ENCODE measurements at places on chromosomes 3 and 15. TPM values are rescaled to one million over a fixed set of nuclear protein-coding genes. Genes with fewer than 3 reads are reported as not detected.

Gene CHST13
- not detected for total RNA-seq

Gene SI
- total RNA-seq, result not detected

Gene TMC3
- 1.6 TPM for total RNA-seq

Gene ROPN1
- total RNA-seq, result not detected

Gene CAV3
- not detected for total RNA-seq

Gene CFAP100
- not detected for total RNA-seq

Gene ATP1B3
- total RNA-seq, result 88.8 TPM

Gene ZDHHC23
- total RNA-seq, result 7.2 TPM

Gene ITIH1
- 0.33 TPM for total RNA-seq

DNA sequence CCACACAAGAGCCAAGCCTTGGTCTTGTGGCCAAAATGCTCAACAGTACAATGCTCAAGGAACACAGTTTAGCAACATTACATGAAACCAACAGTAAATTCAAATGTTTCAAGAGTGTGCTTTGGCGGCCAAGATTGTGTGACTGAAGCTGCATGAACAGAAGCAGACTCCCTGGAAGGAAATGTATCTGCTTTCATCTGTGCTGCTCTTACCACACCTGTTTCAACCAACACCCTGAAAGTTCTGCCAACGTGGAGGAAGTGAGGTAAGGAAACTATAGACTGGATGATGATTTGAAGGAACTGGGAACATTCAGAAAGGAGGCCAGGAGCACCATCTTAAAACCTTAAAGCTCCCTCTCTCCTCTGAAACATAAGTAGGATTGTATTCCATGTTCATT, 55.7 kb downstream of the MB21D2 start:
- no peak for DNase-seq
- no peaks in the 10 kb centered on the region for H3K27me3 ChIP-seq
- H3K27ac ChIP-seq, result no peak overlapping the region
- H3K4me3 ChIP-seq, result no peak overlapping the region
- H3K4me1 ChIP-seq, result no peaks in the 10 kb centered on the region

- H3K27me3 ChIP-seq, result no peaks in the 10 kb centered on the region
- no peaks in the 10 kb centered on the region for H3K36me3 ChIP-seq
- H3K4me1 ChIP-seq, result no peaks in the 10 kb centered on the region
These were observed 155.1 kb downstream of the IGF1R start for GRCh38 chr15:98803228-98804056.

DNA sequence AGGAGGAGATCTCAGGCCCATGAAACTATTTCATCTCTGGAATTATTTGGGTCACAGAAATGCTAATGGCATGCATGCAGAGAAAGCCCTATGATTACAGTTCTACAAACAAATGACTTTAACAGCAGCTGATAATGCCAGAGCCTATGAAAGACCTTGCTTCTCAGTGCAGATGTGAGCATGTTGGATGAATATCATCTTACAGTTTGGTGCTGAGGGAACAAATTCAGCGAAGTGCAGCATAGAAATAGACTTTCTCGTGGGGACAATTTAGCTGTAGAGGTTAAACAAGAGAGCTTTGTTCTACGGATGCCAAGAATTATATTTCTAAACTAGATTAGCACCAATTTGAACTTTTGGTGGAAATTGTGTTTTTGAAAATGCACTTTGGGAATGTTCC, 27.7 kb downstream of the PTX3 start:
- H3K27me3 ChIP-seq, result no peaks in the 10 kb centered on the region
- no peak overlapping the region for H3K27ac ChIP-seq
- no peaks in the 10 kb centered on the region for H3K4me1 ChIP-seq
- DNase-seq, result no peak
- no peaks in the 10 kb centered on the region for H3K36me3 ChIP-seq
- no peak overlapping the region for H3K4me3 ChIP-seq

GRCh38 chr3:45724911-45725310, 35.7 kb downstream of the SACM1L start:
- no peaks in the 10 kb centered on the region for H3K4me1 ChIP-seq
- no peak overlapping the region for H3K27ac ChIP-seq
- peaks cover 5% of the 10 kb centered on the region for H3K36me3 ChIP-seq

DNA sequence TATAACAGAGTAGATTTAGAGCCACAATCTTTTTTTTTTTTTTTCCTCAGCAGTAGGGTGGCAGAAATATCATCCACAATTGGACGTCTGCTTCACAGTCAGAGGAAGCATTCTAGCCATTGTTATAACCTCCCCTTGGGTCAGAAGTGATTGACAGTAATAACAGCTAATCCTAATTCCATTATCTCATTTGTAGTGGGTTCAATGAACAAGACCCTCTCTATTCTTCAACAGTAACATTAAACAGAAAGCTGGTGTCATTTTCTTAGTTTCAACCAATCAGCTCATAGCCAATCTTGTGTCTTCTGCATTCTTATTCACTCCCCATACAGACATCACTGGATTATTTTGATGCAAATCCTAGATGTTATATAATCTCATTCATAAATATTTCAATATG, 44.6 kb downstream of the QTRT2 start:
- H3K4me3 ChIP-seq, result no peak overlapping the region
- no peak for DNase-seq
- no peaks in the 10 kb centered on the region for H3K36me3 ChIP-seq
- H3K27me3 ChIP-seq, result no peaks in the 10 kb centered on the region
- no peak overlapping the region for H3K27ac ChIP-seq

- no peaks in the 10 kb centered on the region for H3K4me1 ChIP-seq
- no peak for DNase-seq
- H3K36me3 ChIP-seq, result no peaks in the 10 kb centered on the region
- H3K4me3 ChIP-seq, result no peak overlapping the region
- H3K27ac ChIP-seq, result no peak overlapping the region
These were observed 324.5 kb upstream of the GBE1 start for GRCh38 chr3:82085851-82086475.

DNA sequence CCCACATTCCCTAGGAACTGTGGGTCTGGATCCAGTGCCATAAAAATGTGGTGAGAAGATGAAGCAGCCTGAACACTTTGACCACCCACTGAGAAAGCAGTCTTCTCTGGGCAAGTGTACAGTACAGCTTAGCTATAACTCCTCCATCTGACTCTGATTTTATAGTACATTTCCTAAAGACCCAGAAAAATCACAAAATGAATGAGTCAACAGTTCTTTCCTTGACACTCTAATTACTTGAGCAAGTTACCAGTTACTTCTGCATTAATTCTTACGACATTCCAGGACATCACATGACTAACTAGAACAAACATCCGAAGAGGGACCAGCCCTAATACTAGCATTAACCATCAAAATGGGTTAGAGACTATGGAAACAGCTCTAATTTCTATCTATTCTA, 148.1 kb upstream of the PEX5L start:
- H3K4me1 ChIP-seq, result no peaks in the 10 kb centered on the region
- no peaks in the 10 kb centered on the region for H3K27me3 ChIP-seq
- no peak for DNase-seq
- H3K4me3 ChIP-seq, result no peak overlapping the region
- H3K36me3 ChIP-seq, result no peaks in the 10 kb centered on the region

GRCh38 chr3:48440590-48440958, 517 bp downstream of the TMA7 start:
- no peaks in the 10 kb centered on the region for H3K27me3 ChIP-seq
- peaks cover 4% of the 10 kb centered on the region for H3K4me1 ChIP-seq
- H3K36me3 ChIP-seq, result no peaks in the 10 kb centered on the region
- H3K4me3 ChIP-seq, result peak overlapping the region; percentile 75
- DNase-seq, result no peak
- peak overlapping the region; percentile 94 for H3K27ac ChIP-seq

GRCh38 chr3:78351334-78351733, 1311.4 kb downstream of the ROBO2 start:
- no peak overlapping the region for H3K4me3 ChIP-seq
- H3K27ac ChIP-seq, result no peak overlapping the region
- no peaks in the 10 kb centered on the region for H3K27me3 ChIP-seq
- DNase-seq, result no peak
- no peaks in the 10 kb centered on the region for H3K36me3 ChIP-seq
- H3K4me1 ChIP-seq, result no peaks in the 10 kb centered on the region

DNA sequence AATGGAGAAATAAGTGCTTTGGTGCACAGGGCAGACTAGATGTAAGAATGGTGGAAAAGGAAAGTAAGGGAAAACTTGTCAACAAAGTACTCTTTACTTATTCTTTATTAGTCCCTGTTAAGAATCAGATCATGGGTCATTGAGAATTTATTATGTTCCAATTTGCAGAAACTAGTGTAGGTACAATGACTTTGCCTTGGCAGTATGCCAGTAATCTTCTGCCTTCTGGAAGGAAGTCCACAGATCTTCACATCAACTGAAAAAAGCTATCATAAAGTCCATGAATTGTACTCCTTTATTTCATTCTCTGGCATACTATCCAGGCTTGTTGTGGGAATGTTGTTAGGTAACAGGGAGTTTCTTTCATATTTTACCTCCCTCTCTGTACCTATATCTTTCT, 88.2 kb upstream of the FLNB start:
- H3K36me3 ChIP-seq, result no peaks in the 10 kb centered on the region
- H3K4me3 ChIP-seq, result no peak overlapping the region

GRCh38 chr15:75900577-75900976, 3.1 kb upstream of the FBXO22 start:
- H3K4me3 ChIP-seq, result no peak overlapping the region
- DNase-seq, result no peak
- no peak overlapping the region for H3K27ac ChIP-seq
- no peaks in the 10 kb centered on the region for H3K4me1 ChIP-seq

- no peaks in the 10 kb centered on the region for H3K36me3 ChIP-seq
- DNase-seq, result no peak
- H3K4me3 ChIP-seq, result no peak overlapping the region
- H3K27me3 ChIP-seq, result no peaks in the 10 kb centered on the region
- no peak overlapping the region for H3K27ac ChIP-seq
- no peaks in the 10 kb centered on the region for H3K4me1 ChIP-seq
These were observed 95.4 kb downstream of the FRMD5 start for GRCh38 chr15:44099671-44100070.

DNA sequence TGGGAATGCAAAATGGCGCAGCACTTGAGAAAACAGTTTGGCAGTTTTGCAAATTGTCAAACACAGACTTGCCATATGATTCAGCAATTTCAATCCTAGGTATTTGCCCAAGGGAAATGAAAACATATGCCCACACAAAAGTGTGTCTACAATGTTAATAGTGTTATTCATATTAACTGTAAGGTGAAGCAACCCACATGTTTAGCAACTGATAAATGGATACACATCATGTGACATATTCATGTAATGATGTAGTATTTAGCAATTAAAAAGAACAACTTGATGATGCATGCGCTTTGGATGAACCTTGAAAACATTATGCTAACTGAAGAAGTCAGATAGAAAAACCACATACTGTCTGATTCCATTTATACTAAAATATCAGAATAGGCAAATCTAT, 539.0 kb upstream of the PPP2R3A start:
- no peaks in the 10 kb centered on the region for H3K27me3 ChIP-seq
- H3K27ac ChIP-seq, result no peak overlapping the region
- DNase-seq, result no peak
- H3K4me3 ChIP-seq, result no peak overlapping the region
- no peaks in the 10 kb centered on the region for H3K4me1 ChIP-seq

GRCh38 chr15:78322243-78322642, 17.9 kb upstream of the CRABP1 start:
- no peaks in the 10 kb centered on the region for H3K36me3 ChIP-seq
- H3K27me3 ChIP-seq, result no peaks in the 10 kb centered on the region
- H3K4me1 ChIP-seq, result no peaks in the 10 kb centered on the region
- no peak for DNase-seq

DNA sequence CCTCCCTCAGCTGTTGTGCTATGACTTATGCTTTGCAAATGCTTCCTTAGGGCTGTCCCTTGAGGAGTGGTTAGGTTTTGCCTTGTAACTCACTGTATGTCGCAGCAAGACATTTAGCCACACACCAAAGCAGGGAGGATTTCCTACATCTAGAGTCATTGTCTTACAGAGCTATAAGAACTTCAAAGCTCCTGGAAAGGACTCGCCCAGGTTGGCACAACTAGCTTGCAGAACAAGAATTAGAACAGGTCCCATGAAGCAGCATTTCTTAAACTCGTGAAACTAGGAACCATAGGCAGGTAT, 19.4 kb upstream of the ACAP2 start:
- H3K4me3 ChIP-seq, result no peak overlapping the region
- H3K27ac ChIP-seq, result no peak overlapping the region
- DNase-seq, result no peak
- H3K27me3 ChIP-seq, result no peaks in the 10 kb centered on the region
- no peaks in the 10 kb centered on the region for H3K4me1 ChIP-seq

DNA sequence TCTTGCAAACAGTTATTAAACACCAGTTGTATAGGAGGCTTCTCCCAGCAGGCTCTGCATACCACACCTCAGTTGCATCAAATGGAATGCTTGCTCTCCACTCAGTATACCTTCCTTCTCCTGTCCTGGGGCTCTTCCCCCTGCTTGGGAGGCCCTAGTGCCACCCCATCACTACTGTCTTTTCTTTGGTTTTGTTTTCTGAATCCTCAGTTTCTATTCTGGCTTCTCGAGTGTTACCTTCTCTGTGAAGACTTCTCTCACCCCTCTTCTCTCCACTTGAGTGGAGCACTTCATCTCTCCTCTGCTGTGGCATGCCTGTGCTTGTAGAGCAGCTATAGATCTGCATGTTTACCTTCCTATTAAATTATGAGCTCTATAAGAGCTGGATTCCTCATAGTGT, 75.7 kb upstream of the TPRG1 start:
- no peaks in the 10 kb centered on the region for H3K27me3 ChIP-seq
- DNase-seq, result no peak
- H3K27ac ChIP-seq, result no peak overlapping the region
- no peaks in the 10 kb centered on the region for H3K36me3 ChIP-seq

- DNase-seq, result no peak
- no peaks in the 10 kb centered on the region for H3K36me3 ChIP-seq
- no peak overlapping the region for H3K4me3 ChIP-seq
- H3K27ac ChIP-seq, result peak overlapping the region; percentile 82
- no peaks in the 10 kb centered on the region for H3K4me1 ChIP-seq
These were observed 6.0 kb downstream of the LINS1 start for GRCh38 chr15:100595964-100596363.

DNA sequence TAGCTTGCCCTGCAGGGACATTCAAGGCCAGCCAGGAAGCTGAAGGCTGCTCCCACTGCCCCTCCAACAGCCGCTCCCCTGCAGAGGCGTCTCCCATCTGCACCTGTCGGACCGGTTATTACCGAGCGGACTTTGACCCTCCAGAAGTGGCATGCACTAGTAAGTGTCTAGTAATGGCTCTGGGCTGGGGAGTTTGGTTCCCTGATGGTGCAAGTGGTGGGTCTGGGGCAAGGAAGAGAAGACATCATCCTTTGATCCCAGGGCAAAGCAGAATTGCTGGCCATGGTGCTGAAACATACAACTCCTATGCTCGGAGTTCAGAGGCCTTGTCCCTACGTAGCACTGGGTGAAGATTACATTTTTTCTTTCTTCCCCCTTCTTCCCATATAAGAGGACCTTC, 311.4 kb downstream of the EPHB1 start:
- H3K27me3 ChIP-seq, result no peaks in the 10 kb centered on the region
- no peak overlapping the region for H3K4me3 ChIP-seq

DNA sequence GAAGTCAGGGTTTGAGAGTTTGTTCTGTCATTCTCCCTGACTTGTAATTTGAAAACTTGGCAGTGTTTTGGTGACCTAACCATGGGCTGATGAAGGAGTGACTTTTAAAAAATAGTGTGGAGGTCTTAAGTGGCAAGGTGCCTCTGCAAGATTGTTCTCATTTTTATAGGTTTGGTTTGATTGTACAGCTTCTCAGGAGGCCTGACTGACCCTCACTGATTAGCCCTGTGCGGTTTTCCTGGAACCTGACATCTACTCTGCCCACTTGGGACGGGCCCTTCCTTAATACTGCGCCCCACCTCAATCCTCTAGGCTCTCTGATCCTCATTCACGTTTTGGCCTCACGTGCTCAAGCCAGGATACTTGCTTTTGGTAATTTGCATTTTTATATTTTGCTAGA, 2.8 kb downstream of the UBE2E1 start:
- no peak for DNase-seq
- H3K36me3 ChIP-seq, result no peaks in the 10 kb centered on the region
- H3K27ac ChIP-seq, result peak overlapping the region; percentile 19
- H3K4me1 ChIP-seq, result no peaks in the 10 kb centered on the region
- no peak overlapping the region for H3K4me3 ChIP-seq
